ENCODE measurements at places on chromosomes 2 and 18.

DNA sequence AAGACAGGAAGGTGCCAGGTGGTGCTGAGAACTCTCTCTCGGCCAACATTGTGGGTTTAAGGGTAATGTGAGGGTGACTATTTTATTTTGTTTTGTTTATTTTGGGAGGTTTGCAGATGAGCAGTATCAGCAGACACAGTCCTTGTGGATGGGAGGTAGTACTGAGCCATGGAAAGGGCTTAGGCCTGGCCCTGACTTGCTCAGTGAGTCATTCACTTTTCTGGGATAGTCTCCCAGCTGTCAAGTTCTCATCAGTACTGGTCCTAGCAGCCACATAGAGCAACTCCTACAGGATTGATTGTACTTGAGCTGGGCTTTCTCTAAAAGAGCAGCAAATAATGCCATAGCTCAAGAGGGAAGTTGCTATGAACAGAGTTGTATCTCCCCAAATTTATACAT, 175.2 kb downstream of the LOXHD1 start:
- no peak for DNase-seq

GRCh38 chr2:241179899-241180298, 8.6 kb upstream of the ANO7 start:
- DNase-seq, result no peak

GRCh38 chr2:37323176-37323780, 1.4 kb downstream of the PRKD3 start:
- DNase-seq, result no peak

DNA sequence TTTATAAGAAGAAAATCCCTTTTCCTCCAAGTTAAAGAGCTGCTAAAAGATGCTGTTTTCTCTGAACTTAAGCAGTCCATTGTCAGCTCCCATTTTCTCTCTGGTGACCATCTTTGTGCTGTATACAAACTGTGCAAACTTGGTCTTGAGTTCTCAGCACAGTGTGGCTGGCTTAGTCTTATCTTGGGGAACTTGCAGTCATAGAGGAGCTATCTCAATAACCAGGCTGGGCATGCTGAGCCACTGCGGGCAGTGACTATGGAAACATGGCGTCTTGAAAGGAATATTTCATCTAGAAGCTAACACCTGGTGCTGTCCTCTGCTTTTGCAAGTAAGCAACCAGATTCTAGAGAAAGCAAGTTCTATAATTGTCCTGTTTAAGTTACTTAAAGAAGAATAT, 1334.4 kb upstream of the CELF4 start:
- DNase-seq, result no peak

GRCh38 chr2:197078535-197078934, 152.0 kb upstream of the PGAP1 start:
- no peak for DNase-seq

Measured in activated CD4-positive, alpha-beta T cell treated with anti-CD3 and anti-CD28 coated beads, Interleukin-2, amount 50 U/mL, for 4 hours (primary cell).